ENCODE measurements at places on chromosomes 5 and 9.

- DNase-seq: no peak
- no peak overlapping the region for H3K27ac ChIP-seq
- H3K4me3 ChIP-seq: no peak overlapping the region
These were observed 1199.0 kb upstream of the CDH6 start for GRCh38 chr5:29994519-29994918.

DNA sequence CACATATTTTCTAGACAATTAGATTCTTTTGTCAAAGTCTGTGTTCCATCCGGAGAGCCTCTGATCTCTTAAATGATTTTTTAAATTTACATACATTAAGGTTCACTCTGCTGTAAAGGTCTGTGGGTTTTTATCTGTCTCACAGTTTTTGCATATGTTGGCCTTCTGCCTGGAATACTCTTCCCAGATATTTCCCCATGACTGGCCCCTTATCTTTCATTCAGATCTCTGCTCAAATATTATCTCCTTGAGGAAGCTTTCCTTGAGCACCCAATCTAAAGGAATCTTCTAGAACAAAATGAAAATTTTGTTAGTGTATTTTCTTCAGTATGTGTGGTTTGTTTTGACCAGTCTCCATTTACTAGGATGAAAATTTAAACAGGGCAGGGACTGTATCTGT, 26.3 kb downstream of the FAF2 start:
- DNase-seq: no peak
- H3K4me1 ChIP-seq: peaks cover 2% of the 10 kb centered on the region
- peaks cover 6% of the 10 kb centered on the region for H3K36me3 ChIP-seq
- no peak overlapping the region for H3K4me3 ChIP-seq
- H3K27ac ChIP-seq: no peak overlapping the region
- no peaks in the 10 kb centered on the region for H3K27me3 ChIP-seq

GRCh38 chr5:123813937-123814624, 302.1 kb downstream of the CSNK1G3 start:
- H3K36me3 ChIP-seq: no peaks in the 10 kb centered on the region
- no peaks in the 10 kb centered on the region for H3K27me3 ChIP-seq
- H3K4me3 ChIP-seq: no peak overlapping the region
- H3K27ac ChIP-seq: no peak overlapping the region
- no peaks in the 10 kb centered on the region for H3K4me1 ChIP-seq

DNA sequence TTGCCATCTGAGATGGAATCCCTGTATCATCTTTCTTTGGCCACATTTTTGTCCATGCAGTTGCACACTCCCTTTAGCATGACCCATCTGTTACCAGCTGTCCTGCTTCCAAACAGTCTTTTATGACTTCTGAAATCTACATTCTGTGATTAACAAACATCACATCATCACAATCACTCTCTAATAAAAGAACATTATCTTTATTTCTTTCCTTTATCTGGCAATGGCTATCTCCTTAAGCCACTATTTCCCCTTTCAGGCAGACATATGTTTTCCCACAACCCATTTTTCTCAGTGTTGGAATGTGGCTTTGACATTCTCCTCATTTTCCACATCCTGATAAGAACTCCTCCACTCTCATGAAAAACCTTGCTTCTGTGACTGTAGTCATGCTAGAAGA, 141.0 kb downstream of the ST8SIA4 start:
- no peaks in the 10 kb centered on the region for H3K4me1 ChIP-seq
- no peak for DNase-seq
- no peaks in the 10 kb centered on the region for H3K36me3 ChIP-seq

- no peak overlapping the region for H3K4me3 ChIP-seq
- no peaks in the 10 kb centered on the region for H3K27me3 ChIP-seq
- H3K36me3 ChIP-seq: no peaks in the 10 kb centered on the region
- H3K4me1 ChIP-seq: no peaks in the 10 kb centered on the region
- no peak for DNase-seq
These were observed 90.9 kb downstream of the THBS4 start for GRCh38 chr5:80125962-80126480.

GRCh38 chr5:137336565-137337120, 162.5 kb downstream of the SPOCK1 start:
- no peaks in the 10 kb centered on the region for H3K27me3 ChIP-seq
- H3K4me3 ChIP-seq: no peak overlapping the region
- DNase-seq: no peak
- no peaks in the 10 kb centered on the region for H3K4me1 ChIP-seq
- H3K36me3 ChIP-seq: no peaks in the 10 kb centered on the region

DNA sequence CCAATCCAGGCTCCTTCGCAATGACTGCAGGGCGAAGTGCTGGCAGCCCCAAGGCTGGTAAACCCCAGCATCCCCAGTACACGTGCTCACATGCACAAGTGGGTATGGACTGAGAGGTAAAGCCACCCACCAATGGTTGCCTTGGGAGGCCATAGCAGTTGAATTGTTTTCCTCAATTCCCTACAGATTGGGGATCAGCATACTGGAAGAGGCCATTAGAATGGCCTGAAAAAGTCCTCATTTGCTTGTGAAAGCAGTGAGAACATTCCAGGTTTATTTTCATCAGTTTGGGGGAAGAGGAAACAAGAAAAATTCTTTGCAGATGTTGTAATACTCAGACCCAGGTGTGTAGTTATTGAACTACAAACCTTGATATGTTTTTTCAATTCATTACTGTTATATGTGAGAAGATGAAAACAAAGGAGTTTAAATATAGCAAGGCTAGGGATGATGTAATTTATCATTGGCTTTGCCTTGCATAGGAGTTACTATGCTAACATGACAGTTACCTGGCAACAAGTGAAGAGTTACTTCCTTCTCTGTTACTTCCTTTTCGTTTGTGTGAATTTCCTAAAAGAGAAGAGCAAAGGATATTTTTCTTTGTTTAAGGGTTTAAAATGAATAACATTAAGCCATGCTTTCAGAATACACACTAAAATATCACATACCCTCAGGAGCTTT, 36.4 kb downstream of the MTMR12 start:
- H3K36me3 ChIP-seq: peaks cover 5% of the 10 kb centered on the region
- no peaks in the 10 kb centered on the region for H3K27me3 ChIP-seq
- no peak overlapping the region for H3K4me3 ChIP-seq
- DNase-seq: no peak
- peak overlapping the region; percentile 64 for H3K27ac ChIP-seq

- no peak for DNase-seq
- H3K4me3 ChIP-seq: no peak overlapping the region
- H3K4me1 ChIP-seq: no peaks in the 10 kb centered on the region
These were observed 338.6 kb downstream of the SLIT3 start for GRCh38 chr5:168962306-168962705.

DNA sequence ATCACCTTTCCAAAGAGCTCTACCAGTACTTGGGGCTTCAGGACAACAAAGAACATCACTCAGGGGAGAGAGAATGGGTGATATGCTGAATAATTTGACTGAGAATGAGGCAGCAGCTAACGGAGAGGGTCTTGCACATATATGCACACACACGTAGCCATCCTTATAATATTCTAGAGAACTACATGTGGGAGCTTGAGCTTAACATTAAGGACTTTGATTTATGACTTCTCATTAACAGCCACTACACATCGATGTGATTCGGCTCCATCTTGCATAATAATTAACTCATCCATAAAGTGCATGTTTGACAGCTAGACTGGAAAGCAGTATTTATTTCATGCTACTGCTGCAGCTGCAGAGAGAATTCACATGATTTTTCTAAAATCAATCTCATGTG, 163.4 kb downstream of the RAB3C start:
- H3K36me3 ChIP-seq: no peaks in the 10 kb centered on the region
- DNase-seq: no peak
- peaks cover 1% of the 10 kb centered on the region for H3K4me1 ChIP-seq
- H3K27ac ChIP-seq: no peak overlapping the region

DNA sequence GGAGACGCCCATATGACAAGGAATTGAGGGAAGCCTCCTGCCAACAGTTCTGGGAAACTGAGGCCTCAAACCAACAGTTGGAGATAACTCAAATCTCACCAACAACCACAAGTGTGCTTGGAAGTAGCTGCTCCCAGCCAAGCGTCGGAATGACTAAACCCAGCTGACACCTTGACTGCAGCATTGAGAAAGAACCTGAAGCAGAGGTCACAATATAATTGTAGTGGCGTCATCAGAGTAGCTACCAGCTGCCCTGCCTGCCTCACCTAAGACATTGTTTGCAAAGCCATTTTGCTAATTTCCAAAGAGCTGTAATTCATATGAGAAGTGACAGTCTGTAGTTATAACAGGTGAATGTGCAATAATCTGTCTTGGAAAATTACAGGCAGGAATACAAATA, 40.8 kb upstream of the ANKRD31 start:
- H3K4me3 ChIP-seq: no peak overlapping the region
- no peaks in the 10 kb centered on the region for H3K27me3 ChIP-seq
- H3K4me1 ChIP-seq: peaks cover 2% of the 10 kb centered on the region
- no peak overlapping the region for H3K27ac ChIP-seq
- H3K36me3 ChIP-seq: no peaks in the 10 kb centered on the region
- no peak for DNase-seq

- H3K27me3 ChIP-seq: peaks cover 8% of the 10 kb centered on the region
- H3K36me3 ChIP-seq: no peaks in the 10 kb centered on the region
- DNase-seq: no peak
- no peak overlapping the region for H3K27ac ChIP-seq
These were observed 126.0 kb downstream of the TMEM174 start for GRCh38 chr5:73298772-73299630.

DNA sequence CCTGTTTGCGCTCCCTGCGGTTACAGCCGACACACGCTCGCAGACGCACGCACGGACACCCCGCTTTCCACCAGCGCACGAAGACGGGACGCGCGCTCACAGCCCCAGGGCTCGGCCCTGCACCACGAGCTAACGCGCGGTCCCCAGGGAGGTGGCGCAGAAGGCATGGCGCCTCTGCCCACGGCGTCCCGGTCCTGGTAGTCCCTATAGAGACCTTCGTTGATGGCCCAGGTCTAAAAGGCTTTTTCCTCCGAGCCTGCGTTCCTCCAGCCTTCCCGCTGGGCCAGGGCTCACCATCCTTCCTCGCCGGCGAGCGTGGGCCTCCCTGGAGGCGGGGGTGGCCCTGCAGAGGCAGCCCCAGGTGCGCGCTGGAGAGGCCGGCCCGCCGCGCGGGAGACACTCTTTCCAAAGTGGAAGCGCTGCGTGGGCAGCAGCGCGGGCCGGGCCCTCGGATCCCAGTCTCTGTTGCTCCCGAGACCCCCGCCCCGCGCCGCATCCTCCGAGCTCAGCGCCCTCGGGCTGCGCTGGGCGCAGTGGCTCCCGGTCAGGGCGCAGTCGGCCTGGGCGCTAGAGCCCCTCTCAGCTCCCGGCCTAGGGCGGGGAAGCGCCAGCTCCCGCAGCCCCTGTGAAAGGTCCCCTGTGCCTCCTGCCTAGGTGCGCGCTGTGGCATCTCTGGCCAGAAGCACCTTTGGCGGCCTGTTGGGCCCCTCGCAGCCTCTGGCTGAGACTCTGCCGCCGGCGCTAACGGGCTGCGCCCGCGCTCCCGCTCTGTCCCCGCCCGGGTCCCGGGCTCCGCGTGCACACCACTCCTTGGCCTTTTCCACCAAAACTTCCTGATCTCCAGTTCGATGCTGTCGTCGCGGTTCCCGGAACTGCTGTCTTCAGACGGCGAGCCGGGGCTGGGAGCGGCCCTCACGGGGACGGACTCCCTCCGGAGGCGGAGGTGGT, 31.9 kb upstream of the FANCC start:
- DNase-seq: no peak
- H3K36me3 ChIP-seq: no peaks in the 10 kb centered on the region
- peaks cover 14% of the 10 kb centered on the region for H3K27me3 ChIP-seq
- peaks cover 8% of the 10 kb centered on the region for H3K4me1 ChIP-seq
- no peak overlapping the region for H3K4me3 ChIP-seq

DNA sequence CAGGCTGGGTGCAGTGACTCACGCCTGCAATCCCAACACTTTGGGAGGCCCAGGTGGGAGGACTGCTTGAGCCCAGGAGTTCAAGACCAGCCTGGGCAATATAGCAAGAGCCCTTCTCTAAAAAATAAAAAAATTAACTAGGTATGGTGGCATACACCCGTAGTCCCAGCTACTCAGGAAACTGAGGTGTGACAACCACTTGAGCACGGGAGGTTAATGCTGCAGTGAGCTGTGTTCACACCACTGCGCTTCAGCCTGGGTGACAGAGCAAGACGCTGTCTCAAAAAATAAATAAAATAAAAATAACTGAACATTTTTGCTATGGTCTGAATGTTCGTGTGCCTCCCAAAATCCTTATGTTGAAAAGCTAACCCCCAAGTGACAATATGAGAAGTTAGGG, 24.5 kb downstream of the AGTPBP1 start:
- no peak overlapping the region for H3K4me3 ChIP-seq
- no peak for DNase-seq
- H3K4me1 ChIP-seq: no peaks in the 10 kb centered on the region

DNA sequence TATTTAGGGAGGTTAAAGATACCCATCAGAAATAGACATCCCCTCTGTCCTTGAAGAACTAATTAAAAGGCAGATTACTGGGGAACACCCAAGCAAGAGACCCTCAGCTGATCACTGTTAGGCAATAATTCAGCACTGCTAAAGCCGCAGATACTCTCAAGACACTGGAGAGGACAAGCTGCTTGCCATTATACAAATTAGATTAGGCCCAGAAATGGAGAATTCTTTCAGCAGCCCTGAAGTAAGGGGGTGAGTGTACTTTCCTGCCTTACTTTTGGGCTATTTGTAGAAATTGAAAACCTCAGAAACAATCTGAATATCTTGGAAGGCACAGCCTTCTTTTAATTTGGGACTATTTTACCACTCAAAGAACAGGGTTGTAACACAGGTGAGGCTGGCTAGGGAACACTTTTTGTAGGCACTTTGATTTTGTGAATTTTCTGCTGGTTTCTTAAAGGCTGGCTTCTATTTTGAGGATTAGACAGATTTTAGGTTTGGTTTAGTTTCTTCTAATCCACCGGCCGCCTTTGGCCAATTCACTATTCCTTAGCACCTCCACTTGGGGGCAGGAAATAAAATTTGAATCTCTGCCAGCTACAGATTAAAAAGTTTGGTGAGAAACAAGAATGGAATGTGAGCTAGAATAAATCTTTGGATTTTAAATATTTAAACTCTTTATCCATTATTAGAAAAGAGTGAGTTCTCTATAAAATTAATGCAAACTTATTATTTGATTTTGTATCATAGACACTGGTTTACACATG, 106.0 kb downstream of the SMARCA2 start:
- H3K4me1 ChIP-seq: peaks cover 2% of the 10 kb centered on the region
- H3K27ac ChIP-seq: no peak overlapping the region
- H3K4me3 ChIP-seq: no peak overlapping the region
- DNase-seq: no peak

DNA sequence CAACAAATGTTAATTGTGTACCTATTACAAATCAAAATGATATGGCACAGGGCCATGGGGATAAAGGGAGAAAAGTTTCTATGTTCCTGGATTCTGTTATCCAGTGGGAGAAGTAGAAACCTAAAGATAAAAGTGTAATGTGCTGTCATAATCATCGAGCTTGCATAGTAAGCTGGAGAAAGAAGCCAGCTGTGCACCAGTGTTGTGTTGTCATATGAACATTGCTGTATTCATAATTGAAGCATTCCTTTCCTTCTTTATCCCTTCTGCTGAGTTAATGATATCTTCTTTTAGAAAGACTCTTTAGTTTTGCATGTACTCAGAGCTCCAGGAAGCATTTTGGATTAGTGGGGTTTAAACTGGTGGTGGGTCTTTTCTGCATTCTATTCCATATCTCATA, 39.5 kb downstream of the NTRK2 start:
- H3K4me1 ChIP-seq: no peaks in the 10 kb centered on the region
- no peak overlapping the region for H3K27ac ChIP-seq
- H3K27me3 ChIP-seq: no peaks in the 10 kb centered on the region
- H3K36me3 ChIP-seq: no peaks in the 10 kb centered on the region
- no peak overlapping the region for H3K4me3 ChIP-seq
- DNase-seq: no peak
